ENCODE measurements at places on chromosomes 12 and 14.

- DNase-seq = no peak
Observed at GRCh38 chr12:109763201-109763841, 49.7 kb downstream of the FAM222A start.

- no peak for DNase-seq
Observed at GRCh38 chr12:116161588-116161987, 115.9 kb downstream of the MED13L start.

- DNase-seq = no peak
Observed at GRCh38 chr14:66443785-66444184, 42.4 kb upstream of the CCDC196 start.

GRCh38 chr12:57835366-57836288, 10.9 kb downstream of the CTDSP2 start:
- no peak for DNase-seq

DNA sequence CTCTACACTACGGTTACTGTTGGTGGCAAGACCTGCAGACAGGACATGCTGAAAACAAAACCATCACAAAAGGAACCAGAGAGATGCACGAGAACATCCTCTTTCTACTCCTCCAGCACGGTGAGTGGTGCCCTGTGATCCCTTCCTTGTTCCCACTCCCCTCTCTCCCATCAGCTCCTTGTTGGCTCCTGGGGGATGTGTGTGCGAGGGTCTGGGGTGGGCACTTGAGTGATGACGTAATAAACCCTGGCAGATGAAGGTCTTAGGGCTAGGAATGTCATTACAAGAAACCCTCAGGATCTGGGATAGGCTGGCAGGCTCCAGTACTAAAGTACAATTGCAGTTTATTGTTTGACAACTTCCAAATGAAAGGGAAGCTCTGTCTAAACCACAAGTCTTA, 261.5 kb downstream of the FOXN3 start:
- no peak for DNase-seq

- DNase-seq = no peak
Observed at GRCh38 chr12:94560431-94561221, 89.7 kb downstream of the TMCC3 start.

GRCh38 chr12:112916270-112916669, 9.5 kb downstream of the OAS1 start:
- no peak for DNase-seq

GRCh38 chr12:52526511-52526951, 6.3 kb upstream of the KRT5 start:
- DNase-seq = no peak

GRCh38 chr12:95574799-95575452, 23.6 kb upstream of the USP44 start:
- DNase-seq = peak; percentile 2

DNA sequence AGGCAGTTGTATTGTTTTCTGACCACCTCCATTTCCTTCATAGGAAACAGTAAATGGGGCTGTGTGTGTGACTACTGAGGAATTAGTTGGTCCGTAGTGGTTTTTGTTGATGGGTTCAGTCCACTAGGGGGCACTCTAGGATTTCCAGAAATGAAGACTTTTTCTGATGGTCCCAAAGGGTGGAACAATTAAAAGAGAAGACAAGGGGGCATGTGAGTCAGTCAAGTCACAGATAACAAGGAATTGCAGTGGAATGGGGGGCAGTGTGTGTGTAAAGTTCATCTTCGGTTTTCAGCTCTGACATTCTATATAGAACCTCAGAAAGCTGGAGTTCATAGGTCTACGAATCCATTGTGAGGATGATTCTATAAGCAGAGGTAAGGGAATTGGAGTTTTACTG, 186.6 kb upstream of the OR4E1 start:
- no peak for DNase-seq

DNA sequence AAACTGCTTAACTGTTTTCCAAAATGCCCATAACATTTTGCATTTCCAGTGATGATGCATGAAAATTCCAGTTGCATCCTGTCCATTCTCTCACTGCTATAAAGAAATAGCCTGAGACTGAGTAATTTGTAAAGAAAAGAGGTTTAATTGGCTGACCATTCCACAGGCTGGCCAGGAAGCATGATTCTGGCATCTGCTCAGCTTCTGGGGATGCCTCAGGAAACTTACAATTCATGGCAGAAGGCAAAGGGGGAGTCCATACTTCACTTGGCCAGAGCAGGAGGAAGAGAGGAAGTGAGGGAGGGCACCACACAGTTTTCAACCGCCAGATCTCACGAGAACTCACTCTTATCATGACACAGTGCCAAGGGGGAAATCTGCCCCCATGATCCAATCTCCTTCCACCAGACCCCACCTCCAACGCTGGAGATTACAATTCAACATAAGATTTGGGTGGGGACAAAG, 18.2 kb upstream of the CLEC2D start:
- DNase-seq = no peak

- no peak for DNase-seq
Observed at GRCh38 chr14:39267608-39268005, 33.9 kb downstream of the MIA2 start.

GRCh38 chr12:111443086-111443485, 37.4 kb downstream of the SH2B3 start:
- DNase-seq = no peak

DNA sequence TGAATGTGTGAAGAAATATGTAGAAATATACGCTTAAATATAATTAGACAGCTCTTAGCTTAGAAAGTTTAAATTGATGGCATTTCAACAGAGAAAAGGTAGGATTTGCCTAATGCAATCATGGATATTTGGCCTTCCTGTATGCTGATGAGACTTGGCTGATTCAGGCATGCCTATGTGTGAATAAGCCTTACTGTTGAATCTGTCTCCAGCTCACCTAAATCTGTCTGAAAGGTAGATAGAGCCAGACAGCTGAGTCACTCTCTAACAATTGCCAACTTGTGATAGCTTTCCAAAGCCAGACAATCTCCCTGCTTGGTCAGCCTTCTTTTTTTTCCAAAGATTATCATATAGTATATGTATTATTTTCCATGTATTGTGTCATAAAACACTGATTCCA, 92.8 kb upstream of the FLRT2 start:
- DNase-seq = no peak

- peak; percentile 39 for DNase-seq
Observed at GRCh38 chr12:124543052-124543589, 24.3 kb downstream of the NCOR2 start.

- no peak for DNase-seq
Observed at GRCh38 chr14:59422069-59422881, 42.9 kb downstream of the GPR135 start.

DNA sequence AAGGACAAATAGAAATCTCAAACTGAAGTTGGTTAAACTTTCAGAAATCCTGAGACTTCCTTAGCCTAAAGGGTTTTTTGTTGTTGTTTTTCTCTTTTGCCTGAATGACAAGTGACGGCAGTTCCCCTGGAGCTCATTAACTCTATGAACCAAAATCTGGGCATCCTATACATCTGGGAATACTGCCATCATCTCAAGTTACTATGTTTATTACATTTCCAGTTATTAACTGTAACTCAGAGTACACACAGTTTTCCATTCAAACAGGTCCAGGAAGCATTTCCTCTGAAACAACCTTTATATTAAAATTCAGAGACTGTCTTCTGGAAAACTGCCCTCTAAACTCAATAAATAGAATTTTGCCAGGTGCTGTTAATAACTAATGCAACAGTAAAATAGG, 55.6 kb upstream of the CDKL1 start:
- no peak for DNase-seq

- DNase-seq = no peak
Observed at GRCh38 chr12:1865284-1865866, 45.0 kb downstream of the LRTM2 start.

GRCh38 chr14:60553808-60554207, 44.9 kb downstream of the SIX6 start:
- DNase-seq = no peak

- no peak for DNase-seq
Observed at GRCh38 chr14:57526942-57527341, 33.3 kb upstream of the CCDC198 start.

DNA sequence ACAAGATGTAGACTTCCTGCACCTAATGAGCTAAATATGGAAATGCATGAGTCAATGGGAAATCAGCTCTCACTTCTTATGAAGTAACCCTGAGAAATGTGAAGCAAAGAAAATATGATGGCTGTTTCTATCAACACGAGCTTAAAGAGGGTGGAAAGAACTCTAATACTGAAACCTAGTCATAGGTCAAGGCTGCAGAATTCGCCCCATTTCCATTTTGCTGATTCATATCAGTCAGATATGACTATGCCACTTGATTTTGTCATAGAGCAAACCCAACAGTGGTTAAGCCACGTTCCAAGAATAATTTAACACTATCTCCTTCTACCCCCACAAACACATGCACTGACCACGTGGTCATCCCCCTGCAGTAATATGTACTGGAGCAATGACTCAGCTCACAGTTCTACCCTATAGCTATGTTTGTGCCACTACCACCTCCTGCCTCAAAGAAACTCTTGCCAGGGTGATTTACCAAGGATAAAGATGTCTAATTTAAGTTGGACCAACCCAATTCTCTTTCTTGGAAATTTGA, 157.5 kb downstream of the TMTC3 start:
- no peak for DNase-seq

GRCh38 chr12:111785651-111786050, 18.9 kb downstream of the ALDH2 start:
- DNase-seq = no peak

- no peak for DNase-seq
Observed at GRCh38 chr14:99174770-99175319, 97.2 kb downstream of the BCL11B start.

- no peak for DNase-seq
Observed at GRCh38 chr12:71780237-71780822, 25.7 kb downstream of the RAB21 start.

DNA sequence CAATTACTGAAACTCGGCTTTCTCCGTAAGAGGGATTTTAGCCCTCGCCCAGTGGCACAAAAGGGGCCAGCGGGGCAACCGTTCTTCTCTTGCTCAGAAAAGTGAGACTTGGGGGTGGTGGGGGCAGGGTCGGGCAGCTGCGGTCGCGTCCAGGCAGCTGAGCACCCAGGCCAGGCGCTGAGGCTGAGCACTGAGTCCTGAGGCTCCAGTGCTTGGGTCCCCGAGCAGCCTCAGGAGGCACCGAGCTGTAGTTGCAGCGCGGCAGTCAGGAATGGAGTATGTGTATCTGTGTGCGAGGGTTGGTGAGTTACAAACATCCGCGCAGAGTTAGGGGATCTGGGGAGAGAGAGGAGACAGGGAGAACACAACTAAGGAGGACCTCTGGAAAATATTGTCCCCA, 4.1 kb upstream of the HOXC6 start:
- DNase-seq = no peak

DNA sequence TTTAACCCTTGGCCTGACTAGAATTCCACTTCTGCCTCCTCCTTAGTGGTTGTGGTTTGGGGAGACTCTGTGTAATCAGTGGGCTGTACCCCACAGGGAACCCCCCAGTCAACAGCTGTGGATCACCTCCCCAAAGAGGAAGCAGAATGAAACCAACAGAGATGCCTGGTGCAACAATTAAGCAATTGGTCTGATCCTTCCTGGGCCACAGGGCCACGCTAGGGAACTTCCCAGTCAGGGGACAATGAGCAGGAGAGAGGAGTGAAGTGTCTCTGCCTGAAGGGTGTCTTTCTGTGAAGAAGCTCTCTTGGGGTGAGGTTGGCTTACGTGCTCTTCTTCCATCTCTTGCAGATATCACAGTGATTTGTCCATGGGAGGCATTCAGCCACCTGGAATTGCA, 8.2 kb downstream of the PDE6H start:
- DNase-seq = no peak

DNA sequence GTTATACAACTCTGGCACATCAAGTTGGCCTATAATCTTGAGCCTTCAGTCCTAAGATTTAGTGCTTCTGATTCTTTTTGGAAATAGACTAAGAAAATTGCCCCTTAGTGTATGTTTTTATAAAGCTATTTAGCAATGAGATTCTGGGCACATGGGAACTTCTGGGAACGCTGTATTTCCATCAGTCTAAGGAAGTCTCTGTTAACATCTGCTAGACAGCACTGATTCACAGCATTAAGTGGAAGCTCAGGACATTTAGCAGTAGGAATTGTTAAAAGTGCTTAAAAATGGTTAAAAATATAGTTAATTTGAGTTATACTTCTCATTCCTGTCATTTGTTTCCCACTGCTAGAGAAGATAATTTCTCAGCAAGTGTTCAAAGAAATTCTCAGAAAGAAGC, 579.1 kb downstream of the SLC16A7 start:
- DNase-seq = no peak

DNA sequence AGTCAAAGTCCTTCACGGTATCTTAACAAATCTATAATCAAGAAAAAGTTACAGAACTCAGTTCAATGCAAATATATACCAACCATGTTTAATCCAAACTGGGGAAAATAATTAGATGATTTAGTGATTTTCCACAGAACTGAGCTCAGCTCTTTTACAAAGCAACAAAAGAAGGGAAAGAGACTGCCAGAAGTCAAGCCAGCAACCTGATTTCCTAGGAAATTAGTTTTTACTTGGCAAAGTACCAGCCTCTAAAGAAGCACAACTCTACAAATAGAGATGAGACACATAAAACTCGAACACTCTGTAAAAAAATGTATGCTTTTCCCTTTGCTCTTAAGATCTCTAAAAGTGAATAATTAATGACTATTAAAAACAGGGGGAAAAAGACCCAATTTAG, 19.4 kb downstream of the NUMB start:
- no peak for DNase-seq

GRCh38 chr12:108320507-108321293, 18.4 kb downstream of the CMKLR1 start:
- no peak for DNase-seq

- no peak for DNase-seq
Observed at GRCh38 chr12:104608998-104609397, 152.2 kb downstream of the CHST11 start.
